ENCODE measurements at places on chromosomes 11 and 22.

DNA sequence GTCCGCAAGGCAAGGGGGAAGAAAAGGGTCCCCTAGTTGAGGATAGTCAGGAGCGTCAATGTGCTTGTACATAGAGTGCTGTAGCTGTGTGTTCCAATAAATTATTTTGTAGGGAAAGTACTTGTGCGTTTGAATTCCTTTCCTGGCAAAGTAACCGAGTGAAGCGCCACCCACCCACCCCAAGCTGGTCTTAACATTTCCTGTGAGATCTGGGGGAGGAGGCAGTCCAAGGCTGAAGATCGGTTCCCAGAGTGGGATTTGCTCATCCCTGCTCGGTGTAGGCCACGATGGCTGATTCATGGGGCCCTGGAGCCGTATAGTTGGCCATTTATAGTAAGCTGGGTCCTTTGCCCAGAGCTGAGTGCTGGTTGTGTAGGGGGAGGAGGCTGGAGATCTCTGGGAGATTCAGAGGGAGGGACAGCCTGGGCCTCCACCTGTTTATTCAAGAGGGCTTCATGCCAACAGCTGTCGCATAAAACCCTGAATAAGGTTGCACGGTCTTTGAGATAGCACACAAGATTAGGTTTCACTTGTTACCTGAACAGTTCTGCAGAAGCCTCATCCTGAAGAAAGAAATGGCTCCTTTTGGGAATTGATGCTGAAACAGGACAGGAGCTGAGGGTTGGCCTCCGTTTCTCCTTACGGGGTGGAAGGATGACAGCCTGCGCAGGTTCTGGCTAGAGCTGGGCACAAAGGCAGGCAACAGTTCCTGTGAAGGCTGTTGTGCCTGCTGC lies 2.4 kb downstream of the ATF4 start:
- peak; percentile 78 for DNase-seq

- no peak for DNase-seq
These were observed 11.5 kb upstream of the ELF5 start for GRCh38 chr11:34525098-34525497.

DNA sequence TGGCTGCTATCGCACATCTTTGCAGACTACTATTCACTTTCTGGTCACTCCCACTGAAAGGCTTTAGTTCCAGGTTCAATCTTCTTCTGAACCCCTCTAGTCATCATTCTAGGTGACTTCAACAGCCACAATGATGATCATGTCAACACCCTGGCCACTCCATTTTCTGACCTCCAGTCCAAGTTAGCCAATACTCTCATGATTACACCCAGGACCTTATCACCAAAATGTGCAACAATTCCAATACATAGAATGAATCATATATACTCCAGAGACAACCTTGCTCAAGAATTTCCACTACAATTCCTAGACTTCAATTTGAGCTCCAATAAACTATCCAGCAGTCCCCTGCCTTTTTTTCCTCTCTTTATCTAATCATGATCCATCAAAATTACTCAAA lies 70.7 kb downstream of the PAK1 start:
- no peak for DNase-seq

DNA sequence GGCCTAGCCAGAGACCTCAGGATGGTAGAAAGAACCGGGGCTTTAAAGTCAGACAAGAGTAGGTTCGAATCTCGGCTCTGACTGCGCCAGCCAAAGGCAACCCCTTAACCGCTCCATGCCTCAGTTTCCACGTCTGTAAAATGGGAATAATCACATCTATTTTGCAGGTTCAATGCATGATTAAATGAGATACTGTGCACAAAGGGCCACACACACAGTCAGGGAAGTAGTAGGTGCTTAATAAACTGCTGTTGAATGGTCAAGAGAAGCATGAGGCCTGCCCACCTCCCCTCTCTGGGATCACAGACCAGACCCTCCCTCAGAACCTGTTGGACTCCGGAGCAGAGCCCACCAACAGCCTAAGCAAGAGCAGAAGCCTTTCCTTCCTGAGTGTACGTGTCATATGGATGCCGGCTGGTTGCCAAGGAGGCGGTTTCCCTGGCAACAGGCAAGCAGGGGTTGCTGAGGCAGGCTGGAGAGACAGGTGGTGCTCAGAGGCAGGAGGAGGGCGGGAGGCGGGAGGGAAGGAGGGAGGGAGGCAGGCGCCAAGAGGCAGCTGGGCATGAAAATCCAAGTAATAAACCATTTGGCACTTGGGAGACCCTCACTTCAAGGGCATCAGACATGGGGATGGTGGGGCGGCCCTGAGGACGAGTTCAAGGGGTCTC lies 43.9 kb downstream of the NFAM1 start:
- DNase-seq, result peak; percentile 18

GRCh38 chr11:127862406-127862805 lies 725.0 kb downstream of the ETS1 start:
- peak; percentile 59 for DNase-seq

DNA sequence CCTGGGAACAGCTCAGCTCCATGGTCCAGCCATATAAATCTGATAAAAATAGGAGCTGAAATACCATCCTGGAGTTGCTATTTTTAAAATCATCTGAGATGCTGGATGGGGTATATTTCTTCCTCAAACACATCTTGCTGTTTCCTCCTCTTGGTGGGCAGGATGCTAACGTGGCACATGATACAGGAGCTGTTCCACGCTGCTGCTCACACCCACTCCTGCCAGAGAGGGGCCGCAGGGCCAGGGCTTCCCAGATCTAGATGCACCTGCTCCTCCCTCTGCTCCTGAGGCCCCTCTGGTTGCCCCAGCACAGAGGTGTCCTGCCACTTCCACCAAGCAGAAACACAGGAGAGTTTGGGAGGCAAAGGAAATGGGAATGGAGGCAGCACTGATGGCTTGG lies 3.3 kb upstream of the ST3GAL4 start:
- no peak for DNase-seq

GRCh38 chr22:22936915-22937656 lies 49.5 kb downstream of the IGLL5 start:
- no peak for DNase-seq

DNA sequence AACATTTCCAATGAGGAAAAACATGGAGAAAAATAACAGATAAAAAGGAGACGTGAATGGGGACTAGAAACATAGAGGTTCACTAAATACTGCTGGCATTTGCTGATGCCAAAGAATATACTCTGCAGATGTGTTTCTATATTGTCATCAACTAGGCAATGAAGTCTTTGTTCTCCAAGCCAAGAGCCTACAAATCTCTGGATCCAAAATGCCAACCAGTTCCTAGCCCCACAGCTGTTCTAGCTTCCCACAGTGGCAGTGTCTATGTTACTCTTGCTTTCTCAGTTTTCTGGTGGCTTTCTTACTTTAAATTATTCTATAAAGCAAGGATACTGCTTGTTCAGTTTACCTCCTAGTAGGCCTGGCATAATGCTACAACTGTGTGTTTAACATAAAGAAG lies 977.9 kb upstream of the CCDC90B start:
- DNase-seq, result no peak

DNA sequence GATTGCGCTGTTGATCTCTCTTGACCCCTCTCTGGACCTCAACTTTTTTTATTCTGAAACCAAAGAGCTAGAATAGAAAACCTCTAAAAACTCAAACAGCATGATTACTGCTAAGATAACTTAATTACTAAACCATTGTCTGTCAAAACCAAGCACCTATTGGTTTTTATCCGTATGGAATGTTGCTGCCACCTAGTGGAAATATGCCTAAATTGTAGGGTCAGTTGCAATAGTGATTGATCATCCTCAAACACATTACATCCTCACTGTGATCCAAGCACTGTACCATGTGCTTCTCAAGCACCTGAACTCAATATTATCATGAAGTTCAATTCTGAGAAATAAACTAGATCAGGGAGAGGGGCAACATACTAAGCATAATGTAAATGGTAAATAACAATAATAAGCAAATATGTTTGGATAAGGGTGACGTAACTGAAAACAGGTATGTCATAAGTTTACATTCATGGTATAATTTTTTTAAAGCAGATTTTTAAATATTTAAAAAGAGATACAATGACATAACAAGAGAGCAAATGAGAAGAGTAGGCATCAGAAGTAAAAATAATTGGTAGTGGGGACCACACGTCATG lies 3.8 kb upstream of the OR5A2 start:
- DNase-seq, result peak; percentile 41

GRCh38 chr11:99117603-99118002 lies 96.9 kb downstream of the CNTN5 start:
- no peak for DNase-seq

- DNase-seq, result no peak
These were observed 6.8 kb upstream of the ACY3 start for GRCh38 chr11:67657300-67657699.

GRCh38 chr11:81707881-81708280 lies 1025.8 kb downstream of the FAM181B start:
- no peak for DNase-seq

DNA sequence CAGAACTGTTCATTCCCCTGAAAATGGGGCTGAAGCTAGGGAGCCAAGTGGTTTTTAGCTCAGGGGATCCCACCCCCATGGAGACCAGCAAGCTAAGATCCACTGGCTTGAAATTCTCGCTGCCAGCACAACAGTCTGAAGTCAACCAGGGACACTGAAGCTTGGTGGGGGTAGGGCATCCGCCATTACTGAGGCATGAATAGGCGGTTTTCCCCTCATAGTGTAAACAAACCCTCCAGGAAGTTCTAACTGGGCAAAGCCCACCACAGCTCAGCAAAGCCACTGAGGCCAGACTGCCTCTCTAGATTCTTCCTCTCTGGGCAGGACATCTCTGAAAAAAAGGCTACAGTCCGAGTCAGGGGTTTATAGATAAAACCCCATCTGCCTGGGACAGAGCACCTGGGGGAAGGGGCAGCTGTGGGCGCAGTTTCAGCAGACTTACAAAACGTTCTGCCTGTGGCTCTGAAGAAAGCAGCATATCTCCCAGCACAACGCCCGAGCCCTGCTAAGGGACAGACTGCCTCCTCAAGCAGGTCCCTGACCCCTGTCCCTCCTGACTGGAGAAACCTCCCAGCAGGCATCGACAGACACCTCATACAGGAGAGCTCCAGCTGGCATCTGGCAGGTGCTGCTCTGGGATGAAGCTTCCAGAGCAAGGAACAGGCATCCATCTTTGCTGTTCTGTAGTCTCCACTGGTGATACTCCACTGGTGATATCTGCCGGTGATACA lies 32.7 kb downstream of the GAB4 start:
- DNase-seq, result no peak

- no peak for DNase-seq
These were observed 25.8 kb downstream of the NF2 start for GRCh38 chr22:29628996-29629902.

- no peak for DNase-seq
These were observed 1031.2 kb downstream of the BRD1 start for GRCh38 chr22:48796310-48797015.

GRCh38 chr11:72743321-72744221 lies 8.6 kb downstream of the ARAP1 start:
- DNase-seq, result no peak

GRCh38 chr11:126265811-126266210 lies 2.9 kb downstream of the SRPRA start:
- peak; percentile 29 for DNase-seq

DNA sequence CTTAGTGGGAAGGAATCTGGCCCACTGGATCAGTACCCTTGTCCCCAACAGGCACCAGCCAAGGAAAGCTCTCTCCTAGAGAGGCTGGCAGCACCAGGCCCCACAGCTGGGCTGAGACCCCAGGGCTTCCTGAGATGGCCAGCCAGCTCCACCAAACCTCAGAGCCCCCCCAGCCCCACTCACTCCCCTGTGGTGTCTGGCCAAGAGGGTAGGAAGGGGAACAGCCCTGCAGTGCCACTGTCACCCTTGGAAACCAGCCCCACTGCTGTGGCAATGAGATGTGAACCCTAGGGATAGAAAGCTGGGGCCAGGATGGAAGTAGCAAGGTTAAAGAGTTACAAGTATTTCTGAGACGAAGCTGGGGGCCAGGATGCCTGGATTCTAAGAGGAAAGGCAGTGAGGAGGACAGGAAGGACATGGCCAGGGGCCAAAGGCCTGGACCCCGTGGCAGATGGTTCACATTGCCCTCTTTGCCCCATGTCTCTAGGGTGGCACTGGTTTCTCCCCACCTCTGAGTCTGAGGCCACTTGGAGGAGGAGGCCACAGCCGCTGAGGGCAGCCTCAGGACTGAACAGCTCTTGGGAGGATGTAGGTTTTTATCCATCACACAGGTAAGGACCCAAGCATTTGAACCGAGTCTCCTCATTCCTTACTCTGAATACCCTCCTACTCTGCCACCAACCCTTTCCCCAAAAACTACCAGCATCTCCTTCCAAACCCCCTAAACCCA lies 28.8 kb downstream of the NRXN2 start:
- no peak for DNase-seq

DNA sequence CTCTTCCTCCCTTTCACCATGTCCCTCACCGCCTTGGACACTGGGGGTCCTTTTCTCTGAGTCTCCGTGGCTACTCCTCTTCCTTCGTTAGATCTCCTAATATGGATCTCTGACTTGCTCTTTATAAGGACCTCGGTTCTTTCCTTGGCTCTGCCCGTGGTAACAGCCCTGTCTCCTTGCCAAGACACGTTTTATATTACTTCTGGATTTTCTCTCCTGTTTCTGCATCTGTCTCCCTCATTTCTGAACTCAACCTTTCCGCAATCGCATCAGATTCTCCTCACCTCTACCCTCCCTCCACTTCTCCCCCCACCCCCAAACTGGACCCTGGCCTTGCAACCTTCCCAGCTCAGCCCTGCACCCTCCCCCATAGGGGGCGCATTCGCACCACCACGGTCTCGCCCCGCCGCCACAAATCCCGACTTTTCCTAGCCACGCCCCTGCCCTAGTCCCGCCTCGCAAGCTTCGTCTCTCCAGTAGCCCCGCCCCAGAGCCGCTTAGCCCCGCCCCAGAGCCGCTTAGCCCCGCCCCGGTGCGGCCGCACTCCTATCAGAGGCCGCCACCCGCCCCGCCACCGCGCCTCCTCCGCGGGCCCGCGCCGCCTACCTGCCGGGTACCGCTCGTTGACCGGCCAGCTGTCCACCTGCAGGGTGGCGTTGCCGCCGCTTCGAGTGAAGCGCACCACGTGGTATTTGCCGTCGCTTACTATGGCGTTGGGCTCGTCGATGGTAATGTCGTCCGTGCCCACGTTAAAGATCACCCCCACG lies 39.0 kb downstream of the SLC22A12 start:
- DNase-seq, result peak; percentile 4

DNA sequence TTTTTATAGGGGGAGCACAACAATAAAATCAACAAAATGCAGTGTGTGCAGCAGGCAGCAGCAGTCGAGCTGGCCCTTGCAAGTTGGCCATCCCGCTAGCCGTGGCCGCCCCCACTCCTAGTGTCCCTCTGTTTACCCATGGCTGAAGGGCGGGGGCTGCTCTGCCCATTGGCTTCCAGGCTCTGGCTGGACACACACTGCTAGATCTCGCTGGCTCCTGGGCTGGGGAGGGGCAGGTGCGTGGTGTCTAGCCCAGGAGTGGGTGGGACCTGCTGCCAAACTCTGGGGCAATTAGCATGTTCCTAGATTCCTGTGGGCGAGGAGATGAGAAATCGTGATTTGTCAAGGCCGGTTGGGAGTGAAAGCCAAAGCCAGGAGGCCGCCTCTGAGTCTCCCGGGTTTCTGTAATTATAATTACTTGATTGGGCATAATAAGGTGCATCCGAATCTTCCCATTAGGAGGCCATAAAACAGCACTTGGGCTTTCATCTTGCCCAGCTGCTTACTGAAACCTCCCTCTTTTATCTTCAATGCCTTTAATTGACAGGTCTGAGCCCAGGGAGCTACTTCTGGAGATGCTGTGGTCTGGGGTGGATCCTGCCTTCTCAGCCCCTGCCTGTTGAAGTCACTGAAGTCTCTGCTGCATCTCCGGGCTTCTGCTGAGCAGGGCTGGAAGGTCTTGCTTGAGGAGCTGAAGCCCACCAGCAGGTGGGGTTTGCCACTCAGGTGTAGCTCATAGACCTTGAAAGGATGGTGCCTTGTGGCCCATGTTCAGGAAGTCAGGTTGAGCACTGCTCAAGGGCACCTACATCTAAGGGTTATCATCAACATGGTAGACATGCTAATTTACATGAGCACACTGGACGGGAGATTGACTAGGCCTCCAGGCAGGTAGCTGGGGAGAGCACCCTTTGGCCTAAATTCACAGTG lies 44.5 kb upstream of the DKK3 start:
- DNase-seq, result no peak
